ENCODE measurements at places on chromosomes 12 and 14.

DNA sequence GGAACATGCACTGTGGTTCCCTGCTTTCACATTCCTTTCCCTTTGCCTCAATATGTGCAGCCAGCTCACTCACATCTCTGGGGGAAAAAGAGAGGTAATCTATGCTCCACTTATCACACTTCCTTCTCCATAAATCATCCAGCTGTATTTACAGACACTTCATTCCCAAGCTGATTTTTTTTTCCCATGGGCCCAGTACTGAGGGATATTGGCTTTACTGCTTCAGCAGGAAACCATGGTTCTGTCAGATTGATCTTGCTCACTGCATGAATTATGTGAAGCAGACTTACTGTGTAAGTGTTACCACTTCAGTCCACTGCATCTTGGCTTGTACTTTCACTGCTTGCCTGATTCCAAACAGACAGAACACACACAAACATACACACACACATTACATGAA lies 555.6 kb downstream of the CCER1 start:
- DNase-seq, result no peak

GRCh38 chr12:131077931-131078391 lies 124.3 kb downstream of the ADGRD1 start:
- DNase-seq, result no peak

DNA sequence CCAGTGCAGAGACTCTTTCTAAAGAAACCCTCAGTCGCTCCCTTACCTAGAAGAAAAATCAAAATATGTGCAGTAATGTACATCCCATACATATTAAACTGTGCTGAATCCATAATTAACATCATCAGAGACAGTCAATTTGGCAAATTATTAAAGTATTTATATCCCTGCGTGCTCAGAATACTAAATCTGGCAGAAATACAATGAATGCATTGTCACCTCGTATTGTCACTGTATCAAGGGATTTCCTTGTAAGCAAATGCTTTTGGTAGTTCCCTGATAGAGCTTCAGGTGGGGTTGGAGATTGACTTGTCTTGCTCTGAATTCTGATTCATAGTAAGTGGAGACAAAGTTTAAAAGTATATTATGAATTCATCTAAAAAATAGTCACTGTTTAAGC lies 319.1 kb downstream of the PPFIA2 start:
- no peak for DNase-seq

DNA sequence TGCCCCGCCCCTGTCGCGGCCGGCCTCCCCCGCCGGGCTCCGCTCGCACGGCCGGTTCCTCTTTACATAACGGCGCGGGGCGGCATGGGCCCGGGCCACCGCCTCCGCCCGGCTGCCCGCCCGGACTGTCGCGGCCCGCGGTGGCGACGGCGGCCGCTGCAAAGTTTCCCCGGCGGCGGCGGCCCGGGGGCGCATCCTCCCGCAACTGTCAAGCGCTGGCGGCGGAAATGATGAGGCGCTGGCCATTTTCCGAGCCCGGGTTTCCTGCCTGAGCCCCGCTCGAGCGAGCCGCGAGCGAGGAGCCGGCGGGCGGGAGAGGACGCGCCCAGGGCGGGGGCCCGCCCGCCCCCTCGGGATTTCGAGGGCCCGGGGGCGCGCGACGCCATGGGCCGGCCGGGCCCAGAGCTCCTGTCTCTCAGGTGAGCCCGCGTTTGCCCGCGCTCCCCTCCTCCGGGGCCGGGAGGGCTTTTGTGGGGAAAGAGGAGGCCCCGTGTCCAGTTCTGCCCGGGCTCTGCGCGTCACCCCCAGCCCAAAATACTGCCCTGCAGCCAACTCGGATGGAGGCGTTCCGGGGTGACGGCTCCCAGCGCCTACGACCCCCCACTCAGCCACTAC lies at the start of gene SH2B3:
Gene SH2B3 (plus strand): TSS at position 65 of the 615 bp plus-strand sequence. CDS start 12,223 bp downstream, outside the sequence.
- DNase-seq, result no peak

- no peak for DNase-seq
Observed at GRCh38 chr12:6639151-6639801, 3.5 kb upstream of the LPAR5 start.

- no peak for DNase-seq
Observed at GRCh38 chr14:54138354-54139038, 181.9 kb upstream of the BMP4 start.

DNA sequence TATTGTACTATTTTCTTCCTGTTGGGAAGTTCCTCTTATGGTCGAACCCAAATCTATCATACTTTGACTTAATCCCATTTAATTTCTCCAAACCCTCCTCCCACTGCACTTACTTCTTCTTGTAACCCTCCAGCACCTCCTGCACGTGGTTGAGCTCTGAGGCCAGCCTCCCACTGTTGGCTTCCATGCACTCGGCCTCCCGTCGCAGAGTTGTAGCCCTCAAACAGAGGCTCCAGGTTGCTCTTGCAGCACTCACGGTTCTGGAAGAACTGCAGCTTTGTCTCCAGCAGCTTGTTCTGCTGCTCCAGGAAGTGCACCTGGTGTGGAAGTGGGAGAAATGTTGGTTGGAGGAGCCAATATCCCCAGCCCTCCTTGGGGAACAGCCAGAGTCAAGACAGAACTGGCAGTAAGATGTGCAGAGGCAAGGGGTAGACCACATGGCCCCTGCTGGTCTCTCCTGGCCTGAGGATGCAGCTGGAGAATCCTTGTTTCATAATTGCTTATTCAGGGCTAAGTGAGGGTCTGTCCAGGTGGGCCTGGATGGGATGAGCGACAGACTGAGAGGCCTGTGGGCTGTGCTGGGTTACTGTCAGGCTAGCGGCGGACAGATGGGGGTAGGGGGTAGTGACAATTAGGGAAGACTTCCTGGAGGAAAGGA lies 18.4 kb upstream of the KRT86 start:
- no peak for DNase-seq

- no peak for DNase-seq
Observed at GRCh38 chr14:102049258-102050025, 37.4 kb downstream of the HSP90AA1 start.

- no peak for DNase-seq
Observed at GRCh38 chr12:124428136-124428791, 133.4 kb downstream of the RFLNA start.

- no peak for DNase-seq
Observed at GRCh38 chr12:70043490-70044138, 199.6 kb upstream of the CNOT2 start.

DNA sequence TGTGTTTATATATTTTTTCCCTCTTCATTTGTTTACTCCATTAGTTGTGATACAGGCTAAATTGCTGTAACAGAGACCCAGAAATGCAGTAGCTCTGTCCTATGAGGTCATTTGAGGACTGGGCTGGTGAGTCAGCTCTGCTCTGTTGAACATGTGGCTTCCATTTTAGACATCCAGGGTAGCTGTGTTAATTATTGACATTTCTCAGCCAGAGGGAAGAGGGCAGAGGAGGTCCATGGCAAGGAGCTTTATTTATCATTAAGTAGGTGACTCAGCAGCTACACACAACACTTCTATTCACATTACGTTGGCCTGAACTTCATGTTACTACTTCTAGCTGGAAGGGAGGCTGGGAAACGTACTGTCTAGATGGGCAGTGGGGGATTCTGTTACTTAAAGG lies 85.4 kb downstream of the PTCSC3 start:
- DNase-seq, result no peak

DNA sequence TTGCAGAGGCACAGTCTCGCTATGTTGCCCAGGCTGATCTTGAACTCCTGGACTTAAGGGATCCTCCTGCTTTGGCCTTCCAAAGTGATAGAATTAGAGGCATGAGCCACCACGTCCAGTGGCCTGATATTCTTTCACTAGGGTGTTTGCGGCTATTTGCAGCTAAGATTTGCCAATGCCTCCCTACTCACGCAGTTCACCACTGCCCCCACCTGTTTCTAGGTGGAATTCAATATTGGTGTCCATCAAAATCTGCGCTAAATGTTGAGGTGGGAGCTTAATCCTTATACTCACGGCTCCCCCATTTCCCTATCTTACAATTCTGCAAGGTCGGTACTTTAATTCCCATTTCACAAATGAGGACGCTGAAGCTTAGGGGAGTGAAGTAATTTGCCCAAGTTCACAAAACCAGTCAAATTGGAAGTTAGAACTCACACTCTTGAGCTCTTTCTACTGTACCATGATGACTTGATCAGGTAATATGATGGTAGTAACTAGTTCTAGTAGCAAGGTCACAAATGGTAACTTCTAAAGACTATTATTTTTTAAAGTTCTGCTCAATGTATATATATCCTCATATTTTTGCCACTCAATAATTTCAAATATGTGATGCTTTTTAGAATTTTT lies 22.1 kb upstream of the LRRC9 start:
- no peak for DNase-seq

GRCh38 chr12:79360286-79360685 lies 330.5 kb downstream of the PAWR start:
- no peak for DNase-seq

DNA sequence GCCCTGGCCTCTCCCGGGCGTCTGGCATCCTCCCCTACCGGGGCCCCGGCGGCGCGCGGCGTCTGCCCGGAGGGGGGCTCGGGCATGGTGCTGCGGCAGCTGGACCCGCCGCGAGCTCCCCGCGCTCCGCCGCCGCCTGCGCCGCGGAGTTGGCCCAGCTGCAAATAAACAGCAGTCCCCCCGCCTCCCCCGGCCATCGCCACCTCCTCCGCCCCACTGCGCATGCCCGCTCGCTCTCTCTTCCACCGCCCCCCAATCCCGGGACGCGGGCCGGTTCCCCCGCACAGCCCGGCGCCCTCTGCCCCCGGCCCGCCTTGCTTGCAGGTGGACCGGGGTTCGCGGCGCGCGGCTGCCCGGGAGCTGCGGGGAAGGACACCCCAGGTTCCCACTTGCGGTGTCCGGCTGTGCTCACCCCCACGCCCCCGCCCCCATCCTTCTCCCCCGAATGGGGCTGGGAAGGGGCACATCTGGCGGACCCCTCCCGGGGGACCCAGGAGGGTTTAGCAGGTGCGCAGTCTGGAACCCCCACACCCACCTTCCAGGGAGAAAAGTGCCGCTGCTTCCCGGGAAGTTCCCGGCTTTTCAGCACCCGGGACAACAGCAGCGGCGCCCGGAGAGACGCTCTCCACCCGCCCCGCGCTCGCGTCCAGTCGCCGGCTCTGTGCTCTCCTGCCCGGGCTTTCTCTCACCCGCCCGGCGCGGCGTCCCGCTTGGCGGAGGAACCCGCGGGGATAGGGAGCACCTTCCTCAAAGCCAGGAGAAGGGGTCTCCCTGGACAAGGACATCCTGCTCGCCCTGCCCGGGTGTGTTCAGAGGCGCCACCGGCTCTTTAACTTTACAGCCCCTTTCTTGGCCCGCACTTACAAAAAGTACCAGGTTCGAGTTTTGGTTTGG lies at the start of gene TMTC1:
Gene TMTC1 (minus strand): TSS at position 170 of the 894 bp plus-strand sequence. CDS start 191 bp downstream, outside the sequence.
- no peak for DNase-seq

DNA sequence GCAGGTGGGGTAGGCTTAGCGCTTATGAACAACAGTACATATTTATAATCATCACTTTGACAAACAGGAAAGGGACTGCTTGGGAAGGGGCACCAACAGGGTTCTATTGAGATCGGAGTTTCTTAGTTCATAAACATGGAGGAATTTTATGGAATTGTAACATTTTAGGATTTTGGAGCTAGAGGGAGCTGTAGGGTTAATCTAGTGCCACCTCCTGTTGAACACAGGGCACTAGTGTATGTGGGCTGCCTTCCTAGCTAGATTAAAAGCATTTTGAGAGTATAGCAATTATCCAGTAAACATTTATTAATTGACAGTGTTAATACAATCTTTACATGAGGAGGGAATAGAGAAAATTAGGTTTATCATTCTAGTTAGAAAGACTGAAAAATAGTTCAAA lies 23.1 kb upstream of the TBC1D30 start:
- no peak for DNase-seq

DNA sequence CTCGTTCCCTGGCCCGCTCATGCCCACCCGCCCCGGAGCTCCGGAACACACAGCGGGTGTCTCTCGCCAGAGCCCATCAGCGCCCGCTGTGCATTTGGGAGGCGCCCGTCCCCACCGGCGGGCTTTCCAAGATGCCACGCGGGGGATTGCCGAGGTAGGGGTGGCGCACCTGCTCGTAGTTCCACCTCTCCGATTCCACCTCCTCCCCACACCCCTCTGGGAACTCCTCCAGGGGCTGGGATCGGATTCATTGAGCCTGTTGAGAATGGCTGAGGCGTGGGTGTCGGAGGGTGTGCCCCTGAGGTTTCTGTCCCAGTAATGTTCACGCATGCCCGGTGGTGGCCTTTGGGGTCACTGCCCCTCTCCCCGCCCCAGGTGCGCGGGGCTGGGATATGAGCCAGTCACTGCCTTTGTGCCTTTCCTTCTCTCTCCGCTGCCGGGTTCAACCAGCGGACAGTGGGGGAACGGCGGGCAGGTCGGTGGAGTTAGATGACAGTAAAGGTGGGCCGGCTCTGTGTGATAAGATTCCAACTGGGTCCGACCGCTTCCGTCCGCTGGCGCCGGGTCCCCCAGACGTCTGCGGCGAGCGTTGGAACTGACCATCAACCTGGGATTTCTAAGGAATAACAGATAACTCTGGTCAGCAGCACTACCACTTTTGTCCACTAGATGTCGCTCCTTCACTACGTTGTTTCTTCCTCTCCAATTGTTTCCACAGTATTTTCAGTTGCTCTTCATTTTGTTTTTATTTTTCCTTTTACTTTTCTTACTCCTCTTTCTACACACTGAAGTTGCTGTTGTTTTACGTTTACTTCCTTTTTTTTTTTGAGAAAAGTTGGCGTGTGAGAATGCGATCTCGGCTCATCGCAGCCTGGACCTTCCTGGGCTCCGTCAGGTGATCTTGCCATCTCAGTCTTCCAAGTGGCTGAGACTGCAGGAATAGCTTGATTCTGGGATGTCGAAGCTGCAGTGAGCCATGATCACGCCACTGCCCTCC lies 178.1 kb upstream of the ALG10B start:
- DNase-seq, result peak; percentile 40

DNA sequence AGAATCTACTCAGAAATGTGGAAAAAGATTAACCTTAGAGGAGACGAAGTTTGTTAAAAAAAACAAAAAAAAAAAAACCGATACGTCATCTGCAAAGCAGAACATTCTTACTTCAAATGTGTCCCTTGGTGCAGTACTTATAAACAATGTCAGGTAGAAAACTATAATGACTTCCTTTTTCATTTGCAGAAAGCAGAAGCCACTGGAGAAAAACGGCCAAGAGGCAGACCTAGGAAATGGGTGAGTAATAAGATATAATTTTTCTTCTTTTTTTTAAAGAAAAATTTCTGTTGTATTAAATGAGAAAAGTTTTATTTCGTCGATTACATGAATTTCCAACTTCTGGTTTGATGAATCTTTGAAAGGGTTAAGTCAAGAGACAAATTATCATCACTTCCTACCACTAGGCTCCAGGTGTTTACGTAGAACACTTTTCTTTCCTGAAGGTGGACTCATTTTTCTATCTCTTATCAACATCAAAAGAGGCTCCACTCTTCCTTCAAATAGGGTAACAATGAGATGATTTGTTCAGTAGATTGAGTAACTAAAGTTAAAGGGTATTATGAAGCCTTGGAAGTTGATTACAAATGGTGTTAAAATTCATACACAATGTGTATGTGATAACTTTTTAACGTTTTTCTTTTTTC lies 14.2 kb downstream of the HMGA2 start:
- DNase-seq, result no peak

- DNase-seq, result no peak
Observed at GRCh38 chr14:44995770-44996294, 33.8 kb downstream of the TOGARAM1 start.

Measured in stimulated activated CD4-positive, alpha-beta T cell treated with anti-CD3 and anti-CD28 coated beads, TNF-alpha, amount 100 ng/mL, for 24 hours (primary cell).